ENCODE measurements at places on chromosomes 3 and 15.

GRCh38 chr3:160921020-160921635 is 165.1 kb downstream of the PPM1L start:
- no peaks in the 10 kb centered on the region for H3K27me3 ChIP-seq
- no peaks in the 10 kb centered on the region for H3K36me3 ChIP-seq
- DNase-seq = no peak
- no peak overlapping the region for H3K4me3 ChIP-seq

- H3K4me1 ChIP-seq = peaks cover 5% of the 10 kb centered on the region
- H3K27ac ChIP-seq = no peak overlapping the region
- H3K4me3 ChIP-seq = no peak overlapping the region
- peaks cover 11% of the 10 kb centered on the region for H3K27me3 ChIP-seq
Observed at GRCh38 chr3:131708241-131708640, 205.5 kb upstream of the MRPL3 start.

DNA sequence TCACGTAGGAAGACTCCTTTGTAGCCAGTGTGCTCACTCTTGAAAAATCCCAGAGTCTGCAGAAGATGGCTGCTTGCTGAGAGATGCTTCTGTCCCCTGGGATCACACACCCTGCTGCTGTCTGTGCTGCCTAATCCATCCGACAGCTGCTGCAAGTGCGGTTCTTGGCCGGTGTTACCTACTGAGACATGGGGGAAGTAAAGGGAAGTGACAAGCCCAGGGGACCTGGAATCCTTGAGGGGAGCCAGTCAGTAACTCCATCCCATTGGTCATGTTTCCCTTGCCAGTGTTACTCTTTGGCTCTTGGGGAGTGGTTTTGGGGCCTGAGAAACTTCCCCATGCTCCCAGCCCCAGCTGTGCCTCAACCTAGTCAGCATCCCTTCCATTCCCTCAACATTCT is 8.3 kb upstream of the CPNE9 start:
- no peak for DNase-seq
- H3K27ac ChIP-seq = no peak overlapping the region
- H3K36me3 ChIP-seq = peaks cover 15% of the 10 kb centered on the region
- H3K4me3 ChIP-seq = no peak overlapping the region
- H3K4me1 ChIP-seq = no peaks in the 10 kb centered on the region

- peaks cover 29% of the 10 kb centered on the region for H3K27me3 ChIP-seq
- no peak for DNase-seq
- H3K4me3 ChIP-seq = no peak overlapping the region
- H3K36me3 ChIP-seq = no peaks in the 10 kb centered on the region
- H3K27ac ChIP-seq = no peak overlapping the region
Observed at GRCh38 chr3:122975924-122976293, 51.7 kb downstream of the SEMA5B start.

- H3K27me3 ChIP-seq = no peaks in the 10 kb centered on the region
- no peak overlapping the region for H3K27ac ChIP-seq
- no peaks in the 10 kb centered on the region for H3K36me3 ChIP-seq
Observed at GRCh38 chr15:78977591-78978347, 32.9 kb upstream of the CTSH start.

GRCh38 chr3:86986671-86987420 is 4.1 kb downstream of the VGLL3 start:
- H3K4me3 ChIP-seq = no peak overlapping the region
- DNase-seq = no peak

DNA sequence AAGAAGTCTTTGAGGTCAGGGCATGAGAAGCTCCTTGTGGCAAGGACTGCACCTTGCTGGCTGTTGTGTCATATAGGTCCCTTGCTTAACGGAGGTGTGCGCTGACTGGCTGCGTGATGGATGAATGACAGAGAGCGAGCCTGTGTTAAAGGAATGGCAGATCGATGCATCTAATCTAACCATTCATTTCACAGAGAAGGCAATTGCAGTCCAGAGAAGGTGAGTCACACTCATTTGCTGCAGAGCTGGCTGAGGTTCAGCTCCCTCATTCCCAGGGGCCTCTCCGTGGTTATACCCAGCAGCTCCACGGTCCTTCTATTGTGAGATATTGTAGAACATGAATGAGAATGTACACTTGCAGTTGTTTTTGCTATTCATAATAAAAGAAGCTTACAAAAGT is 289.3 kb downstream of the EPHB1 start:
- no peaks in the 10 kb centered on the region for H3K36me3 ChIP-seq
- H3K27me3 ChIP-seq = peaks cover 28% of the 10 kb centered on the region
- H3K4me3 ChIP-seq = no peak overlapping the region
- no peak for DNase-seq

GRCh38 chr15:73959012-73959581 is 32.8 kb downstream of the LOXL1 start:
- no peaks in the 10 kb centered on the region for H3K4me1 ChIP-seq
- H3K27ac ChIP-seq = no peak overlapping the region
- peaks cover 10% of the 10 kb centered on the region for H3K27me3 ChIP-seq
- no peak overlapping the region for H3K4me3 ChIP-seq

GRCh38 chr15:90902840-90903732 is at the start of gene MAN2A2:
Gene MAN2A2 (plus strand): TSS chr15:90903302. CDS start chr15:90904208, 906 bp downstream.
- peak; percentile 74 for DNase-seq
- H3K27ac ChIP-seq = peak within 1 kb of the TSS; percentile 92
- H3K4me1 ChIP-seq = peaks cover 9% of the 10 kb centered on the region
- peaks cover 10% of the 10 kb centered on the region for H3K36me3 ChIP-seq

- H3K27ac ChIP-seq = no peak overlapping the region
- H3K36me3 ChIP-seq = peaks cover 8% of the 10 kb centered on the region
- H3K4me1 ChIP-seq = peaks cover 5% of the 10 kb centered on the region
Observed at GRCh38 chr3:62164196-62164595, 209.2 kb downstream of the FEZF2 start.

DNA sequence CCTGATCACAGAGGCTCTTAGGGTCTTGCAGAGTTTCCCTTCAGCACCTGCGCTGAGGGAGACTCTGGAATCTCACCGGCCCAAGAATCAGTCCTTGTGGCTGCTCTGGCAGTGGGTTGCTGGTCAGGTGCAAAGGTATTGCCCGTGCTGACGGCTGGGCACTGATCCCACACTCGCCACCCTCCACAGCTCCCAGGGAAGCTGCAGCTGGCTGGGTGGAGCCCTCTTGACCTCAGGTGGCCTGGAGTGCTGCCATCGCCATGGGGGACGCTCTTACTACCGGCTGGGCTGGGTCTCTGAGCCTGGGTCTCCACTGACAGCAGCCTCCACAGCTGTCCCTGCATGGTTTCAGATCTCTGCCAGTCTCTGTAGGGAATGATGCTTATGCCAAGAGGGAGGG is 52.6 kb upstream of the EPHB3 start:
- H3K4me1 ChIP-seq = peaks cover 6% of the 10 kb centered on the region
- no peak for DNase-seq
- H3K27me3 ChIP-seq = peaks cover 76% of the 10 kb centered on the region

GRCh38 chr3:138620431-138620830 is 11.9 kb downstream of the FAIM start:
- DNase-seq = no peak
- peaks cover 4% of the 10 kb centered on the region for H3K4me1 ChIP-seq
- H3K27ac ChIP-seq = no peak overlapping the region
